ENCODE measurements at places on chromosomes 2 and 18. TPM values are rescaled to one million over a fixed set of nuclear protein-coding genes. Genes with fewer than 3 reads are reported as not detected.

Gene CLEC4F
- total RNA-seq: not detected

Gene EPG5
- 54.5 TPM for total RNA-seq

Gene ALMS1
- 46.7 TPM for total RNA-seq

Gene SLC16A14
- total RNA-seq: 0.49 TPM

Gene CDCA7
- total RNA-seq: 0.85 TPM

Gene ANKMY1
- 83.4 TPM for total RNA-seq

Gene UGT1A4
- not detected for total RNA-seq

Gene ICOS
- 54.9 TPM for total RNA-seq

Gene DNAH7
- not detected for total RNA-seq

Gene DCC
- total RNA-seq: not detected

Gene NOSTRIN
- not detected for total RNA-seq

Gene ZCCHC2
- total RNA-seq: 63.1 TPM

Gene FAM168B
- 66.7 TPM for total RNA-seq

Gene SLC39A6
- total RNA-seq: 16.6 TPM

GRCh38 chr2:10188211-10188610 lies 65.7 kb downstream of the RRM2 start:
- H3K4me3 ChIP-seq: no peak overlapping the region
- H3K27ac ChIP-seq: no peak overlapping the region
- no peaks in the 10 kb centered on the region for H3K36me3 ChIP-seq
- no peaks in the 10 kb centered on the region for H3K27me3 ChIP-seq

DNA sequence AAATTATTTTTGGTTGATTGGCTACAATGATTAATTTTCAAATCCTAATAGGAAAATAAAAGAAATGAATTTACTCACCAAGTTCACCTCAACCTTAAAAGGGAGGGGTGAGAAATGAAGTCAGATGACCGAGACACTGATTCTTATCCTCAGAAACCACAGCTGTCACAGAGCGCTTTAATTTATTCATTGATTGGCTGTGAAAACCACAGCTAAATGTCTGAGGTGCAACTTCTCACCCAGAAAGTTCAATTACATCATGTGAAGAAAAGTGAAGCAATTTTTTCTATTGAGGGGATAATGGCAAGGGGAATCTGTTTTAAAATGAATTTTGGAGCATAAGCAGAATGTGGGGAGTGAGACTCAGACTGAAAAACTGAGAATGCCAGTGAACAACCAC lies 128.4 kb downstream of the RNF152 start:
- H3K27ac ChIP-seq: no peak overlapping the region
- DNase-seq: no peak
- H3K4me1 ChIP-seq: no peaks in the 10 kb centered on the region
- no peaks in the 10 kb centered on the region for H3K27me3 ChIP-seq
- H3K36me3 ChIP-seq: no peaks in the 10 kb centered on the region
- no peak overlapping the region for H3K4me3 ChIP-seq

GRCh38 chr18:64620971-64621560 lies 472.2 kb upstream of the LINC00305 start:
- no peak overlapping the region for H3K27ac ChIP-seq
- DNase-seq: no peak
- no peaks in the 10 kb centered on the region for H3K4me1 ChIP-seq
- no peaks in the 10 kb centered on the region for H3K27me3 ChIP-seq
- no peaks in the 10 kb centered on the region for H3K36me3 ChIP-seq
- no peak overlapping the region for H3K4me3 ChIP-seq

DNA sequence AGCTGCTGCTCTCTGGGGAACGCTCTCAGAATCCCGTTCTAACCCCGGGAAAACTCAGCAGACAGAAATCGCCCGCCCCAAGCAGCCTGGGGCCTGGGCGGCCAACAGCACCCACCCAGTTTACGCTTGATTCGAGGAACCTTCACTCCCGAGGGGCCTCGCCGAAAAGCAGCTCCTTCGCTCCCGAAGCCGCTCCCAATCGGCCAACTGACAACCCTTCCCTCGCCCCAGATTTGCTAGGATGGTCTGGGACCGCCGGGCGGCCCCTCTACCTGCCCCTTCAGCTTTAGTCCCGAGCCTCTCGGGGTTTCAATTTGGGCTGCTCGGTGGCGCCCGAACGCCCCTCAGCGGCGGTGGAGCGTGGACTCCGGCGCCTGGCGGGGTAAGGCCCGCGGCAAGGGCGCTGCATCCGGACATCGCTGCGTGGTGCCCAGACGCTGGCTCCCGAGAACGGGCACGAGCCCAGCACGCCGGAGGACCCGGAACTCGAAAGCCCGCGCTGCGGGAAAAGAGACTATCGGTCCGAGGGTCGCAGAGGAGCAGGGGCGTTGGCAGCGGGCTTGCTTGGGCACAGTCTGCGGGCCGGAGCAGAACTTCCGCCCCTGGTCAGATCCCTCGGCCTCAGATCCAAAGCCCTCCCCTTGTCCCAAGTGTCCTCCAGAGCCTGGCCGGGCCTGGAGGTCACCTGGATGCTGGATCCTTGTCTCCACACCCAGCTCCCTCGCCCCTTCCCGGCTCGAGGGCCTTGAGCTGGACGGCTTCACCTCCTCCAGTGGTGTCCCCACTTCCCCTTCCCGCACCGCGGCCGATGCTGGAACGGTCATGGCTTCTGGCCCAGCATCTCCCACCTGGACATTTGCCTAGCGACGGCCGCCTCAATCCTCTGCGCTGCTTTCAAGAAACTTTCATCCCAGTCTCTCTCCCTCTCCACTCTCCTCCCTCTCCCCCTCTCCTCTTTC lies 3.0 kb upstream of the OTX1 start:
- H3K27ac ChIP-seq: no peak overlapping the region
- no peak for DNase-seq
- peaks cover 5% of the 10 kb centered on the region for H3K27me3 ChIP-seq
- H3K4me3 ChIP-seq: no peak overlapping the region
- peaks cover 26% of the 10 kb centered on the region for H3K4me1 ChIP-seq

DNA sequence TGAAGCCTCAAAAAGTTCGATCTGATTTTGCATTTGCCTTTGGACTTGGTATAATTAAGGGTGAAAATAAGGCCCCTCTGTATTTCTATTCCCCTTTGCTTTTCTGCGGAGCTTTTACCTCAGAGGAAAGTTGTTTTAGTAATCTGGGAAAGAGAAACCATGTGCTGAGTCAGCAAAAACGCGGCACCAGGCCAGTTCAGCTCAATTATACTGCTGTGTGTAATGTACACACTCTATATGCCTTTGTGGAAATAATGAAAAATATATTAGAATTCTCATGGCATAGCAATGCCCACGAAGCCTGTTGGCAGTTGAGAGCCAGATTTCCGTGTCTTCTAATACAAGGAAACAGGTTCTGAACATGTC lies 161.9 kb upstream of the SIX2 start:
- no peaks in the 10 kb centered on the region for H3K4me1 ChIP-seq
- H3K36me3 ChIP-seq: no peaks in the 10 kb centered on the region
- H3K27ac ChIP-seq: no peak overlapping the region
- peaks cover 4% of the 10 kb centered on the region for H3K27me3 ChIP-seq

DNA sequence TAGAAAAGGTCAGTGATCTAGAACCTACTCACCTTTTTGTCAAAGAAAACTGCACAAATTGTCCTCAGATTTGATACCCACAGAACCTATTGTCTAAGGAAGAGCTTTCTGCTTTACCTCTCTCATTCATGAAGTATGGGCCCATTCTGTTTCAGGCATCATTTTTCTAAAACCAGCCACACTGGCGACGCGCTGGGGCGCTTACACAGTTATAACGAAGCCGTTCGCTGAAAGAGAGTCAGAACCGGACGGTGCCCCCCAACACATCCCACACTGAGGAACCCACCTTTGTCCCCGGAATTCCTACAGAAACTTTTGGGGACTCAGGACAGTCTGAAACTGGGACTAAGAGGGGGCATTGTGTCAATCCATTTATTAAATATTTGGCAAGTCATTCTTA lies 206.3 kb upstream of the HAAO start:
- H3K36me3 ChIP-seq: no peaks in the 10 kb centered on the region
- no peak overlapping the region for H3K4me3 ChIP-seq
- H3K4me1 ChIP-seq: no peaks in the 10 kb centered on the region
- no peak for DNase-seq
- H3K27me3 ChIP-seq: no peaks in the 10 kb centered on the region

- H3K4me1 ChIP-seq: no peaks in the 10 kb centered on the region
- H3K4me3 ChIP-seq: no peak overlapping the region
- H3K36me3 ChIP-seq: no peaks in the 10 kb centered on the region
- H3K27ac ChIP-seq: no peak overlapping the region
- H3K27me3 ChIP-seq: peaks cover 26% of the 10 kb centered on the region
Observed at GRCh38 chr2:176071330-176072291, 12.2 kb downstream of the EVX2 start.

- H3K27ac ChIP-seq: no peak overlapping the region
- no peaks in the 10 kb centered on the region for H3K4me1 ChIP-seq
- no peak for DNase-seq
- no peaks in the 10 kb centered on the region for H3K36me3 ChIP-seq
- no peak overlapping the region for H3K4me3 ChIP-seq
Observed at GRCh38 chr2:170362313-170362870, 184.4 kb downstream of the MYO3B start.

GRCh38 chr2:25441353-25441752 lies 99.6 kb upstream of the DNMT3A start:
- H3K4me3 ChIP-seq: no peak overlapping the region
- H3K4me1 ChIP-seq: no peaks in the 10 kb centered on the region
- no peaks in the 10 kb centered on the region for H3K27me3 ChIP-seq

DNA sequence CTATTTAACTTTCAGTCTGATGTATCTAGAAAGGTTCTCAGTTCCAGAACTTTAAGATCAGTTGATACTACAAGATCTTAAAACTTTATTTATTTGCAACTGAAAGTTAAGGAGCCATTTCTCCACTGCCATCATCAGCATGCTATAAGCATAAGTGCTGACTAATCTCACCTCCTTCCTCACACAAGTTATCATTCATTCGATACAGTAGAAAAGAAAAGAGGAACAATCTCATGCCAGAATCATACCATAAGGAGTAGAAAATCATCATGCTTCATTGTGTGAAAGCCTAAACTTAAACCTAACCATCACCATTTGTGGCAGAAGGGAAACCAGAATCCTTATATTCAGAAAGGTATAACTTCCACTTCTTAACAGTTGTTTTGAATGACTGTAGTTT lies 176.6 kb upstream of the NRXN1 start:
- no peak overlapping the region for H3K27ac ChIP-seq
- H3K27me3 ChIP-seq: no peaks in the 10 kb centered on the region
- no peaks in the 10 kb centered on the region for H3K4me1 ChIP-seq
- H3K36me3 ChIP-seq: no peaks in the 10 kb centered on the region
- DNase-seq: no peak
- no peak overlapping the region for H3K4me3 ChIP-seq

DNA sequence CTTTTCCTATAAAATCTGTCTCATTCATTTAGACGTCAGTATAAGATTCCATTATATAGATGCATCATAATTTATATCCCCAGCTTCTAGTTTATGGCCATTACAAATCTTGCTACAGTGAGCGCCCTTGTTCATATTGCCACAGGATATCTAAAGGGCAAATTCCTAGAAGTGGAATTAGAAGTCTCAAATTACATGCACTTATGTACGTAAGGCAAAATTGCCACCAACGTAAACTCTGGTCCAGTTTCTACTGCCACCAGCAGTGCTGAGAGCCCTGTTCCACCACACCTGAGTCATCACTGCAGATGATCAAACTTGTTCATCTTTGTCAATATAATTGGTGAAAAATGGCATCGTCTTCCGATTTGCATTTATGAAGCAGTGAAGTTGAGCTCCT lies 90.9 kb upstream of the ID2 start:
- no peak for DNase-seq
- no peaks in the 10 kb centered on the region for H3K4me1 ChIP-seq
- no peaks in the 10 kb centered on the region for H3K36me3 ChIP-seq
- no peak overlapping the region for H3K27ac ChIP-seq

- H3K27ac ChIP-seq: peak overlapping the region; percentile 95
- no peaks in the 10 kb centered on the region for H3K27me3 ChIP-seq
- H3K4me1 ChIP-seq: peaks cover 72% of the 10 kb centered on the region
- H3K36me3 ChIP-seq: peaks cover 9% of the 10 kb centered on the region
- no peak for DNase-seq
Observed at GRCh38 chr2:97719362-97720155, 6.2 kb downstream of the ZAP70 start.

- H3K27ac ChIP-seq: no peak overlapping the region
- DNase-seq: no peak
- H3K27me3 ChIP-seq: no peaks in the 10 kb centered on the region
- H3K4me3 ChIP-seq: no peak overlapping the region
- no peaks in the 10 kb centered on the region for H3K4me1 ChIP-seq
Observed at GRCh38 chr18:27861539-27861938, 315.4 kb downstream of the CDH2 start.

GRCh38 chr18:79524181-79525078 lies 128.7 kb downstream of the NFATC1 start:
- H3K4me3 ChIP-seq: peak overlapping the region; percentile 56
- no peaks in the 10 kb centered on the region for H3K36me3 ChIP-seq
- no peaks in the 10 kb centered on the region for H3K27me3 ChIP-seq
- H3K4me1 ChIP-seq: peaks cover 34% of the 10 kb centered on the region
- peak overlapping the region; percentile 93 for H3K27ac ChIP-seq
- DNase-seq: peak; percentile 59

DNA sequence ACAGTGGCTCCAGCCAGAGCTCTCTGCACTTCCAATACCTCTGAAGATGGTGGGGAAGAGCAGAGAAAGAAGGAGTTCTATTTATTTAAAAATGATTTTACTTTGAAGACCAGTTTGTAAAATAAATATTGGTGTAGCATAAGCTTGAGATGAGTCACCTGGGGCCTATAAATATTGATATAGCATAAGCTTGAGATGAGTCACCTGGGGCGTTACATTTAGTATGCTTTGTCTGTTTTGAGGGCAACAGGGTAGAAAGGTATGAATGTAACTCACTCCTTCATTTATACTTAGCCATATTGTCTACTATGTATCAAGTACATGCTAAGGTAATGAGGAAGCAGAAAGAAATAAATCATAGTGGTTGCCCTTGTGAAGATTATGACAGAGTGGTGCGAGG lies 7.7 kb upstream of the SULT1C4 start:
- no peak overlapping the region for H3K4me3 ChIP-seq
- DNase-seq: no peak
- H3K27me3 ChIP-seq: no peaks in the 10 kb centered on the region
- no peaks in the 10 kb centered on the region for H3K36me3 ChIP-seq

- H3K27me3 ChIP-seq: no peaks in the 10 kb centered on the region
- H3K36me3 ChIP-seq: no peaks in the 10 kb centered on the region
- H3K4me3 ChIP-seq: no peak overlapping the region
- H3K4me1 ChIP-seq: no peaks in the 10 kb centered on the region
- no peak overlapping the region for H3K27ac ChIP-seq
Observed at GRCh38 chr2:235598532-235599531, 105.0 kb downstream of the AGAP1 start.

DNA sequence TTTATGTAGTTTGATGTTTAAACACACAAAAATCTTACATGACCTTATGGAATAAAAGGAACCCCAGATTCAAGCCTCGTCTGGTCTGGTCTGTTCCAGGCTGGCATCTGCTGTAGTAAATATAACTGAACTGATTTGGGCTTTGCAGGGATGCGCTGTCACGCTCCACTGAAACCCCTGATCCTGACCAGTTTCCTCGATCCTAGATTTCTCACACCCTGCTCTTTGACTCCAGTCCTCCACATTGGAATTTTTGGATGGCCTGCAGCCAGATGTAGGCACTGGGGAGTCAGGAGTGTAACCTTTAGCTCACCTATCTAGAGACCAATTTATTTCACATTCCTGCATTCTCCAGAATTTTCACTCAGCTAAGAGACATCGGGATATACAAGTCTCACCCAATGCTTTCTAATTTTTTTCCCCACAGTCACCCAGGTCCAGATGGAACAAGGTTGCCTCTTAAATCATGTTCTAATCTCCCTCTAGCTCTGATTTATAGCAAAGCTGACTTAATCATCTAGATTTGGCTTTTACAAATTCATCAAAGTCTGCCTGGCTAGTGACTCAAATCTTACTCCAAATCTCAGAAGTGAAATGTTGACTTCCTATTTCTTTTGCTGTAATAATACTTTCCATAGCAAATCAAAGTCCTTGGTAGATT lies 219.6 kb downstream of the CD226 start:
- no peaks in the 10 kb centered on the region for H3K4me1 ChIP-seq
- no peak overlapping the region for H3K27ac ChIP-seq
- no peaks in the 10 kb centered on the region for H3K36me3 ChIP-seq
- no peak for DNase-seq

Measured in naive thymus-derived CD4-positive, alpha-beta T cell (primary cell).